ENCODE measurements at places on chromosomes 3 and 15.

GRCh38 chr3:45488591-45488990, 100.2 kb downstream of the LARS2 start:
- DNase-seq: no peak

DNA sequence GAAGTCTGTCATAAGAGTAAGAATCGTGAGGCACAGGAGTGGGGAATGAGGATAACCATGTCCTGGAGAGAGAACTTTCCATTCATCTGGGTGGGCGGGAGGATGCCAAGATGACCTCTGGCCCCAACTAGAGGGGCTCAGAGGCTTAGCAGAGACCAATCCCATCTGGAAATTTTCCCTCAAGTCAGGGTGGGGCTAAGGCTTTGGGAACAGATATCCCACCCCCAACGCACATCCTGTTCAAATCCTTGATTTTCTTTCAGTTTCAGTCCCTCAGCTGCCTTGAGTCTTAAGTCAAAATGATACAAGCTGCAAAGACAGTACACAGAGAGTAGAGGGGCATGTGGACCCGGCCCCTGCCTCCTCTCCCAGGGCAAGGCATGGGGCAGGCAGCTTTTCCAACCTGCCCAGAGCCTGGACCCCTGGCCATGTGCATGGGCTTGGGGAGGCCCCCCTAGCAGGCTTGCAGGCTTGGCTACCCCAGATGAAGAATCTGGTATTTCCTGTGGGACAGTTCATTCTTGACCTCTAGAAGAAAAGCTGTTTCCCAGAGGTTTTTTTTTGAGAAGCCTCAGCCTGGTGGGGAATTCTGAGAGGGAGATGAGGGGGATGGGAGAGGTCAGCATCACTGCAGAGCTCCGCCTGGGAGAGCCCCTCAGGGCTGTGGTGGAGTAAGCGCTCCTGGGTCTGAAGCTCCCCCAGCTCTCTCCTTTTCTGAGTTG, 109.7 kb upstream of the HACD2 start:
- DNase-seq: no peak

DNA sequence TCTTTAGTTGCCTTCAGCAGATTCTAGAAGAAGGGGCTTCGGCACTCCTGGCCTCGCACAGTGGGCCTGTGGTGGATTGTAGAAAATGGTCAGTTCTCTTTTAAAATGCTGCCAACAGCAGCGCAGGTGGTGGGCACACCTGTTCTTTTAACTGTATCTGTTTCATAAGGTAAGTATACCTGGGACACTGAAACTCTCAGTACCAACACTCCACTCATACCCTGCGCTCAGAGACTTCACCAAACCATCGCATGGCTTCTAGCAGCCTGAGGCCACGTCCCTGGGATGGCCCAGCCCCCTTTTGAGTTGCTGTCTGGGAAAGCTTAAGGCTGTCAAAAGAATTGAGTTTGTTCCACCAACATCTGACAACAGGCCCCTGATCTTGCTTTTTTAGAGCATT, 56.7 kb upstream of the MCF2L2 start:
- DNase-seq: no peak

DNA sequence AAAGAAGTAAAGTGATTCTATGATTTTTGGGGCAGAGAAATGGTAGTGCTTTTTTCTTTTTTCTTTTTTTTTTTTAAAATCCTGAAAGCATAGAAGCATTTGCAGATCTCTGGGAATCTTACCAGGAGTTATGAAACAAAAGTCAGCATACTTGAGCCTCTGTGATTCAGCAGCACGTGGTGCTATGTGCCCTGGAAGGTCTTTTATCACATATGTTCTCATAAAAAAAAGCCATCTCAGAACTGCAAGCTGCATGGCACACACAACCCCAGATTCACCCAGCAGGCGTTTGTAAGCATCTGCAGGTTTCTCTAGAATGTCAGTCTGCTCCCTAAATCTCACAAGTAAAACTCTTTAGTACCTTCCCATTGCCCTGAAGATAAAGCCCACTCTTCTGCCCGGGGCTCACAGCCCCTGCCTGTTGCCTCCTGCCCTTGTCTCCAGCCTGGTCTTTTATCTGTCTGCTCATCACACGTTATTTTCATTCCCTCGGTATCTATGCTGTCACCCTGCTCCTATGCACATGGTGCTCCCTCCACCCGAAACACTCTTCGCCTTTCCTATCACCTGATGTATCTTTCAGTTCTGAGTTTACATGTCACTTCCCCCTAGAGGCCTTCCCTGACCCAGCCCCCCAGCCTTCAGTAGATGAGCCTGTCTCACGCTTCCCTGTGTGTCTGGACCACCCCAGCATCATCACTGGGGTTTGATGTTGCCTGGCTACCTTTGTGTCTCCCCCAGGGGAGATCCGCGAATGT, 72.4 kb downstream of the CHDH start:
- no peak for DNase-seq
